NCI-H2171 treated with DMSO at 0.1 percent for 48 hours (cell line): ENCODE measurements at places on chromosomes 16 and 17.

DNA sequence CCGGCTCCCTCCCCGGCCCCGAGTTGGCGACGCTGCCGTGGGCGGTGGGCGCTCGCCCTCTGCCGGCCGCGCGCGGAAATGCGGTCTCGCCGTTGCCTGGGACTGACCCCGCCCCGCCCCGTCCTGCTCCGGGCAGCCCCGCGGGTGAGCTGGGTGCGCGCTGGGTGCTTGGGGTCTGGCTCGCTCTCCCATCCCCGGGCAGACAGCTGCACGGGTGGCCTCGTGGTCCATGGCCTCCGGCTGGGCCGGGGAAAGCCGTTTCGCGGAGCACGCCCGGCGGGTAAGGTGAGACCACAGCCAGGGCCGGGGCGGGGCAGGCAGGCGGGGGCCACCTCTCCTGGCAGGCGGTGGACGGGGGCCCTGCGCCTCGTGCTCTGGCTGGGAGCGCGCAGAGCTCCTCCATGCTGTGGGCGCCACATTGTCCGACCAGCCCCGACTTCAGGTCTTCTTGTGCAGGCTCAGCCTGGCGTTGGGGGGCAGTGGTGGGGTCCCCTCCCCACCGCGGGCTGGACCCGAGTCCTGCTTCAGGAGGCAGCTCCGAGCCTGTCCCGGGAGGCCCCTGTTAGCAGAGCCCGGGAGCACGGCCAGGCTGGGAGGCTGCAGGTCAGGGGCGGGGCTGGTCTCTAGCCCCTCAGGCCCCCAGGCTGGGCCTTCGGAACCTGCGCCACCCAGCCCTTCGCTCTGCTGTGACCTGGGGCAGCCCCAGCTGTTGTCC is 7.0 kb upstream of the C1QTNF8 start:
- DNase-seq, result peak; percentile 55

DNA sequence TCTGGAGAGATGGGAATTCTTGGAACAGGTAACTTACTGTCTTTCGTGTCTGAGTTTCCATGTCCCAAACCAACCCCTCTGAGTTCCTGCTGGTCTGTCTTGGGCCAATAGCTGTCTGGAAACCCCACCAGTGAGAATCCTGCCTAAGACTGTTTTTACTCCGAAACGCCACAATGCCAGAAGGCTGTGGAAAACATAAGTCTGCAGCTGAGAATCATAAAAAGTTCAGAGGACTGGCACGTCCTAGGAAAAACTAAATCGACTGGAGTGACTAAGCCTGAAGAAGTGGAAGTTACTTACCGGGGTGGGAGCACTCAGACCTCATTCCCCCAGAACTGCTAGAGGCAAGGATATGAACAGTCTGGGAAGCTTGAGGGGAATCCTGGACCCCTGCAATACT is 13.3 kb downstream of the LRRC75A start:
- DNase-seq, result no peak

DNA sequence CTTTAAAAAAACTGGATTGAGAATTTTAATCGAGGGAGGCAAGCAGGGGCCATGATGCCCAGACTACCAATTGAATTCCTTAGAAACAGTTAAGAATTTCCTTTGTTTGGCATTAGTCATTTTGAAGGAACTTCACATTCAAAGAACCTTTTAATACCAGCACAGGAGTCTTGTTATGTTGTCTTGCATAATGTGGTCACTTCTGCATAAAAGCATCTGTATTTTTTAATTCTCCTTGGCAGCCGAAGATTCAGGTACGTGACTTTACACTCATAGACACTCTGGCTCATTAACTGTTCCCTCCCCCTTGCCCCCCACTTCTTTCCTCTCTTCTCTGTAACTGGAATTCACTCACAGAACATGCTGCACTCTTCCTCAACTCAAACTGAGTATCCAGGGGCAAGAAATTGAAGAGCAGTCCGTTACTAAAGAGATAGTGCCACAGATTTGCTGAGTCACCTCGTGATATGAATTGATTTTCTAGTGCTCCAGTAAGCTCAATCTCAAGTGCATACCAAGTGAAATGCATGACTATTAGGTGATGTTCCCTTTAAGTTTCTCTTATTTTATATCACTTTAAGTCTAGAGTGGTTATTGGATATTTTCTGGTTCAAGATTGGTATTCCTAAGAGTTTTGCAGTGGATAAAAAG is 572.2 kb upstream of the SOX9 start:
- no peak for DNase-seq

GRCh38 chr17:75778861-75779249 is 5.8 kb upstream of the UNK start:
- peak; percentile 73 for DNase-seq

- DNase-seq, result peak; percentile 86
Measured at GRCh38 chr16:71526111-71526631, at the start of gene CHST4. TSS of gene CHST4 (plus strand) at chr16:71526426. CDS start at chr16:71536678, 10,252 bp downstream.

DNA sequence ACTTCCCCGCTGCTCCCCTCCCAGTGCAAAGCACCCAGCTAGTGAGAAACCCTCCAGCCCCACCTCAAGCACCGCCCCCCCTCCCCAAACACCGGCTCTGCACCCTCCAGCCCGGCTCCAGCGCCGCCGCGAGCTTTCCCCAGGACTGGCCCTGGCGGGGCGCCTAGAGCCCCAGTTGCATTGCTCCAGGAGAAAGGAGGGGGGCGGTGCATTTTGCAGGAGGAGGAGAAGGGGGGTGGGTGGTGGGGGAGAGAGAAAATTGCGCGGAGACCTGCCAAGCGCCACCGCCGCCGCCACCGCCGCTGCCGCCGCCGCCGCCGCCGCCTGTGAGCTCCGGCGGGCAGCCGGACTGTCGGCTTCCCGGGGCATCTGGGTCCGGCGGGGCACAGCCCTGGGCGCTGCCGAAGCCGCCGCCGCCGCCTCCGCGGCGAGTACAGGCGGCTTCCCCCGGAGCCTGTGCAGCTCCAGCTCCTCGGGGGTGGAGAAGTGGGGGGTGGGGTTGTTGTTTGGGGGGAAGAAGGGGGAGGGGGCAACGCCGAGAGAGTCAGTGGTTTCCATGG is 333 bp upstream of the NOG start:
- DNase-seq, result peak; percentile 66

- DNase-seq, result no peak
Measured at GRCh38 chr16:29126616-29127015, 141.8 kb downstream of the LAT start.

GRCh38 chr16:55273959-55274358 is 50.0 kb upstream of the IRX6 start:
- no peak for DNase-seq

DNA sequence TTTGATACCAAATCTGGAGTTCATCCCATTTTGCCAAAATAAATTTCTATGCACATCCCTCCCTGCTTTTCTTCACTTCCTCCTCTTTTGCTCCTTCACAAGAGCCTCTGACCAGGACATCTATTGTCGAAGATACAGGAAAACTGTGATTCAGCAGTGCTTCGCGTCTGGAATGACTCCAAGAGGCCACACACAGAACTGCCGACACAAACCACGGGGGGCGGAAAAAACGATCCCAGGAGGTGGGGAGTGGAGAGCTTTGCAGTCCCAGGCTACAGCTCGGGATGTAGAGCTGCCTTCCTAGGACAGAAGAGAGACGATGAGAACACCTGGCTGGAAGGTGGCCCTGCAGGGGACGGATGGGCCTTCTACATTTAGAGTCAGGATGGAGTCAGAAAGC is 102.8 kb downstream of the XYLT1 start:
- DNase-seq, result no peak

- DNase-seq, result peak; percentile 43
Measured at GRCh38 chr16:72997141-72997542, 50.8 kb downstream of the ZFHX3 start.

- DNase-seq, result no peak
Measured at GRCh38 chr16:60271025-60271771, 1537.1 kb upstream of the GOT2 start.

DNA sequence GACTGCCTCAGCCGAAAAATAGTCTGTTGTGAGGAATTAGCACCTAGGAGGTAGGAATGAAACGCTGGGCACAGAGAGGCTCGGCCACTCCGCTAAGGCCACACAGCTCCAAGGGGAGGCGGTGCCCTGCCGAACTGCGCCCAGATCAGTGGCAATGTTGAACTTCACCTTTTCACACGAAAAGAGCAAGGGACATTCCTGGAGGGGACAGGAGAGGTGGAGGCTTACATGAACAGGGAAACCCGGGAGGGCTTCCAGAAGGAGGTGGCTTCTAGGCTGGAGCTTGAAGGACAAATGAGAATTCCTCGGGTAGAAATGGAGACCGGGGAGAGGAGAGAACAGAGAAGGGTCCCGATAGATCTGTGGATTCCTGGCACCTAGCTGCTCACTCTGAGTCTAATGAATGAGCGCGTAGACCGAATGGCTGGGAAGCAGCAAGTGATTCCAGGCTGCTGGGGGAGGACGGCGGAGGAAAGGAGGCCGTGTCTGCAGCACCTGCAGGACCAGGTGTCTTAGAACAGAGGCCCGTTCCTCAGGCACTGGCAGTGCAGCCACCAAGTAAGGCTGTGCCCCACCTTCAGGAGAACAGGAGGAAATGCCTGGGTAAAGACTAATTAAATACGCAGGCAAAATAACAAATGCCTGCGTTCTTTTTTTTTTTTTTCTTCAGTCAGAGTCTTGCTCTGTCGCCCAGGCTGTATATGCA is 722 bp upstream of the SLC38A10 start:
- peak; percentile 92 for DNase-seq

GRCh38 chr16:31260136-31260931 is 559 bp downstream of the ITGAM start:
- no peak for DNase-seq

DNA sequence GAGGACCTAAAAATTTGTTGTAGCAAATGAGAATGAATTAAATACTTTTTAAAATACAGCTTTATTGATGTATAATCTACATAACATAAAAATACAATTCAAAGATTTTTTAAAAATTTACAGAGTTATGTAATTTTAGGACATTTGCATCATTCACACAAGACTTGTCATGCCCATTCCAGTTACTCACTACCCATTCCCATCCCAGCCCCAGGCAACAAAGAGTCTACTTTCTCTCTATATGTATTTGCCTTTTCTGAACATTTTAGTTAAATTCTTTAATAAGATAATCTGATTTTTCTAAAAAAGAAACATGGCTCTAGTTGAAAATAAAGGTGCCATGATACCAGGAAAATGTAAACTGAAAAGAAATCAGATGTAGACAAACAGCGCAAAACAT is 354.2 kb downstream of the PMP22 start:
- DNase-seq, result no peak

DNA sequence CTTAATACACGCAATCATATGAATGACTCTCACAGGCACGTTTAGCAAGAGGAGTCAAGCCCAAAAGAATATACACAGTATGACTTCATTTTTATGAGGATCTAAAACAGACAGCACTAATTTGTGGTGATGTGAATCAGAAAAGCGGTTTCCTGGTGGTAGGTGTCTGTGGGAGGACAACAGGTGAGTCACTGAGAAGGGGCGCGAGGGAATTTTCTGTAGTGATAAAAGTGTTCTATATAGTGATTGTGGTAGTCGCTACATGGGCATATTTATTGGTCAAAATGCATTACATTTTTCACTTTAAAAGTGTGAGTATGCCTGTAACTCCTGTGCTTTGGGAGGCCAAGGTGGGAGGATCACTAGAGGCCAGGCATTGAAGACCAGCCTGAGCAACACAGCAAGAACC is 7.6 kb upstream of the TNRC6A start:
- DNase-seq, result no peak

- DNase-seq, result no peak
Measured at GRCh38 chr16:64534180-64534780, 587.6 kb downstream of the CDH11 start.

GRCh38 chr16:31706925-31707324 is 166.7 kb upstream of the ZNF267 start:
- no peak for DNase-seq

DNA sequence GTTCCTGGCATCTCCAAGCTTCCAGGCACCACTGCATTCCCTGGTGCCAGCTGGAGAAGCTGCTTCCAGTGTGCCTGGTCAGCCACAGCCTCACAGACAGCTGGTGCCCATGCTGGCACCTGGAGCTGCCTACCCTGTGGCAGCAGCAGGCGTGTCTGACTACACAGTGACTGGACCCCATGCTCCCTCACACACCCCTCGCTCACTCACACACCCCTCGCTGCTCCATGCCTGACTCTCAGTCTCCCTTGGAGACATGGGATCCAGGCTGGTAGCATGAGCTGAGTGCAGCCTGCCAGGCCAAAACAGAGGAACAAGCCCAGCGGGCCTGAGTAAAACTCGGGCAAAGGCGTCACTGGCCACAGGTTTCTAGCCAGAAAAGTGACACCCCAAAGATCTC is 59.1 kb upstream of the SMIM36 start:
- DNase-seq, result no peak

GRCh38 chr16:30887927-30888326 is 6.0 kb downstream of the BCL7C start:
- DNase-seq, result no peak

- DNase-seq, result peak; percentile 48
Measured at GRCh38 chr17:73255671-73256181, 6.0 kb downstream of the CPSF4L start.

GRCh38 chr17:4516735-4517134 is 18.1 kb downstream of the SPNS2 start:
- no peak for DNase-seq

- peak; percentile 86 for DNase-seq
Measured at GRCh38 chr16:11198828-11199227, 57.2 kb downstream of the SOCS1 start.

DNA sequence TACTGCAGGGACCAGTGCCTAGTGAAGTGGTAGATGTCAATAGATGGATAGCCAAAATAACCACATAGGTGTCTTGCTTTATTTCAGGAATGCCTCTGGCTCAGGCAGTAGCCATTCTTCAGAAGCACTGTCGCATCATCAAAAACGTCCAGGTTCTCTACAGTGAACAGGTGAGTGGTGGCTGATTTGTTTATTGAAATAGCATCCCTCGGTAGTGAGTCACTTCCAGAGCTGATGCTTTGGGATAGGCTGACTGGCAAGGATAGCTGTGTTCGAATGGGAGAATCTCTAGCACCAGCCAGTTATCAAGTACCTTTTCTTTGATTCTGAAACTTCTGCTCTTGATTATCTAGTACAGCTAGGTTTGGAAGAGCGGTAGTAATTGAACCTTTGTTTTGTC is 10.3 kb downstream of the PHAF1 start:
- no peak for DNase-seq

DNA sequence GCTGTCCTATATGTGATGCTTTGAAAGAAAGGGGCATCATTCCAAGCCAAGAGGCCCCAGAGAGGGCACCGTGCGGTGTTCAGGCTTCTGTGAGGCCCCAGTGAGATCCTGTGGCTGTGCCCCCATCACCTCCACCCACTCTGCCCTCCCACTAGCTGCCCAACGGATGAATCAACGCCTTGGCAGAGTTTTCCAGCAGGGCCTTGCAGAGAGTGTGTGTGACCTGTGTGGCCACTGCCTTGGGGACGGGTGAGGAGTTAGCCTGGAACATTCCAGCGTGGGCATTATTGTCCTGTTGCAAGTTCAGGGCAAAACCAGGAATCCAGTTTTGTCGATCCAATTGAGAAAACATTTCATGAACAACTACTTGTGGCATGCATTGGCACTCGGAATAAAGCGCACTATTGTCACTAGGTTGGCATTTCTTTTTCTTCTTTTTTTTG is 53.7 kb downstream of the SF3B3 start:
- no peak for DNase-seq

- no peak for DNase-seq
Measured at GRCh38 chr16:8920645-8921346, 38.6 kb downstream of the LITAFD start.
